ENCODE measurements at places on chromosomes 1 and 21.

GRCh38 chr1:206471415-206471801 is 1.1 kb downstream of the IKBKE start:
- no peak for DNase-seq

GRCh38 chr1:210332719-210333398 is 4.2 kb downstream of the HHAT start:
- DNase-seq: peak; percentile 35

- DNase-seq: no peak
Measured at GRCh38 chr1:29944253-29944905, 708.1 kb downstream of the PTPRU start.

DNA sequence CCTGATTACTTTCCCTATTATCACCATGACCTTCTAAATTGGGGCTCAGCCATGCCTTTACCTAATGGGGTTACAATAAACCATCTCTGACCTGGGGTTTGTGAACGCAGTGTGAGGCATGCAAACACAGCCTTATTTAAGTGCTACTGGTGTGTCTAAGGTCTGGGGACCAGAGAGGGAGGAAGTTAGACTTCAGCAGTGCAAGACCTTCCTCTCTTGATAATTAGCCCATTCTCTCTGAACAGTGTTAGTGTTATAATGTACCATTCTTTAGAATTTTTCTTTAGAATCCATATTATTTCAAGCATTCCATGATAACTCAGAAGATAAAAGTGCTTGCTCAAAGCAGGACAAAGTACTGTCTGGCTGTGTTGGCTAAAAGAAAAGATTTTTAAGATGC is 10.5 kb upstream of the LRRC8D start:
- no peak for DNase-seq

DNA sequence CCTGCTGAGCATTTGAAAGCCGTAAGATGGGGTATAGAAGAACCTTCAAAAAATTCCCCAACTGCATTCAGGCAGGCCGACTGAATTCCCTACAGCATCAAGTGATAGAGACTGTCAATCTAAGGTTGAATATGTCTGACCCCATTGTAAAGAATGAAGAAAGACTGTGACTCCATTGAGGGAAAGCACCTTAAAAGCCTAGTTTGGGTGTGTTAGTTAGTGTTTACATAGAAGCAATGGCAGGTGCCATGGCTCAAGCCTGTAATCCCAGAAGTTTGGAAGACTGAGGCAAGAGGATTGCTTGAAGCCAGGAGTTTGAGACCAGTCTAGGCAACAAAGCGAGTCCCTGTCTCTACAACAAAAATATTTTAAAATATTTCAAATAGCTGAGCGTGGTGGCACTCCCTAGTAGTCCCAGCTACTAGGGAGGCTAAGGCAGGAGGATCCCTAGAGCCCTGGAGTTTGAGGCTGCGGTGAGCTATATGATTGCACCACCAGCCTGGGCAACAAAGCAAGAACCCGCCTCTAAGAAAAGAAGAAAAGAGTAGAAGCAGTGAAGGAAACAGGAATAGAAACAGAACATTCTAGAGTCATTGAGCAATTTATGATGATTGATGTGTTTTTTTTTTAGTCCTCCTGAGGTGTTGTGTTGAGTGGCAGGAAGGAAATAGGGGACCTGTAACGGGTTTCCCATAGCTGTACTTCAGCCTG is 15.4 kb downstream of the POLR3GL start:
- no peak for DNase-seq

GRCh38 chr1:40742363-40743061 is 41.1 kb upstream of the KCNQ4 start:
- DNase-seq: no peak

- no peak for DNase-seq
Measured at GRCh38 chr1:210482945-210483617, 154.4 kb downstream of the HHAT start.

DNA sequence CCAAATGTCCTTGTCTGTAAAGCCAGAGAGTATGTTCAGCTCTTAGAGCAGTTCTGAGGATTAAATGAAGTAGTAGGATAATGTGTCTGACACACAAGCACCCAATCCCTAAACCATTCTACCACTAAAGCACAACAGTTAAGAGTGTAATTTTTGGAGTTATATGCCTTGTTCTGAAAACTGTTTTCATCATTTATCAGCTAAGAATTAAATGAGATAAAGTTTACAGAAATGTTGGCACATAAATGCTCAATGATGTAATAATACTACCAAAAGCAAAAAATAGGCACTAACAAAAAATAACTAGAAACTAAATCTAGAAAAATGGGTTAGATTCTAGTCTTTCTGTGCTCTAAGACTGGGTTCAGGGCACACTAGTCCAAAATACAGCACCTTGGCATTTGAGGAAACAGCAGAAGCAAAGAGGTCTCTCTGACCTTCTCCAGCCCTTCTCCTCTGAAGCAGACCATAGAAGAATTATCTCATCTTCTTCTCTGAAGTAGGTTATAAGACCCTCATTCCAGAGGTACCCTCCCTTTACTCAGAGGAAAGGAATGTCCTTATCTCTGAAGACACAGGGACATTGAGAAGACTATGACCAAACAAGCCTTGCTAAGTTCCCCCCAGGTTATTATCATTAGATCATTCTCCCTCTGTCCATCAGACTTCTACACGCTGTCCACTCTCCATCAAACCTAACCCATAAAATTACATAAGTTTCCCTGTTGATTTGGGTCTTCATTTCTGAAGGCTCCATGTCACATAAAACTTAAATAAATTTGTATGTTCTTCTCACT is 20.6 kb downstream of the ABL2 start:
- DNase-seq: no peak

DNA sequence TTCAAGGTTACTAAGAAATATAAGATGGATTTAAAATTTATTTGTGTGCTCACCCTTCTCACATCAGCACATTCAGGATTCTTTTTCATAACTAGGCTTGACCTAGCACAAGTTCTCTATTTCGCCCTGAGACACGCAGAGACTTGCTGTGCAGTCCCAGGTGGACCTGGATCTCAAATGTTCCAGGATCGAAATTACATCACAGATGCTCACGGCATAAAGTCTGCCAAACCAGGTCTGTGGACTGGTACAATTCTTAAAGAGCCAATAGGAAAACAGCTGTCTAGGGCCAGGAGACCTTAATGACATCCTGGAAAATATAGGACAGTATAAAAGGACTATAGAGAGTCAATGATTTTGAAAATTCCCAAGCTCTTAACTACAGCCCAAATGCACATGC is 2.2 kb downstream of the PGBD5 start:
- no peak for DNase-seq

DNA sequence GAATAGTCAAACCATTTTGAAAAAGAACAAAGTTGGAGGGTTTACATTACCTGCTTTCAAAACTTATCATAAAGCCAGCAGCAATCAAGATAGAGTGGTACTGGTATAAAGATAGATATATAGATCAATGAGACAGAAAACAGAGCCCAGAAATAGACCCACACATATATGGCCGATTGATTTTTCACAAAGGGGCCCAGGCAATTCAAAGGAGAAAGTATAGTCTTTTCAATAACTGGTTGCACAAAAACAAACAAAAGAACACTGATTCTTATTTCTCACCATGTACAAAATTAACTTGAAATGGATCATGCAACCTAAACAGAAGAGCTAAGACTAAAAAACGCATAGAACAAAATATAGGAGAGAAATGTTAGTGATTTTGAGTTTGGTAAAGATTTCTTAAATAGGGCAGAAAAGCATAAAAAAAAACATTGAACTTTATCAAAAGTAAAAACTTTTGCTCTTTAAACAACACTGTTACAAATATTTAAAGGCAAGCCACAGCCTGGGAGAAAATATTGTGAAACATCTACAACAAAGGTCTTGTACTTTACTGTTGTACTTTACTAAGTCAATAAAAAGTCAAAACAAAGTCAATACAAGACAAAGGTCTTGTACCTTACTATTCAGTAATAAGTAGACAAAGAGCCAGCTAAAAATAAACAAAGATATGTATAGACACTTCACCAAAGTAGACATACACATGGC is 50.2 kb downstream of the ST3GAL3 start:
- DNase-seq: no peak

DNA sequence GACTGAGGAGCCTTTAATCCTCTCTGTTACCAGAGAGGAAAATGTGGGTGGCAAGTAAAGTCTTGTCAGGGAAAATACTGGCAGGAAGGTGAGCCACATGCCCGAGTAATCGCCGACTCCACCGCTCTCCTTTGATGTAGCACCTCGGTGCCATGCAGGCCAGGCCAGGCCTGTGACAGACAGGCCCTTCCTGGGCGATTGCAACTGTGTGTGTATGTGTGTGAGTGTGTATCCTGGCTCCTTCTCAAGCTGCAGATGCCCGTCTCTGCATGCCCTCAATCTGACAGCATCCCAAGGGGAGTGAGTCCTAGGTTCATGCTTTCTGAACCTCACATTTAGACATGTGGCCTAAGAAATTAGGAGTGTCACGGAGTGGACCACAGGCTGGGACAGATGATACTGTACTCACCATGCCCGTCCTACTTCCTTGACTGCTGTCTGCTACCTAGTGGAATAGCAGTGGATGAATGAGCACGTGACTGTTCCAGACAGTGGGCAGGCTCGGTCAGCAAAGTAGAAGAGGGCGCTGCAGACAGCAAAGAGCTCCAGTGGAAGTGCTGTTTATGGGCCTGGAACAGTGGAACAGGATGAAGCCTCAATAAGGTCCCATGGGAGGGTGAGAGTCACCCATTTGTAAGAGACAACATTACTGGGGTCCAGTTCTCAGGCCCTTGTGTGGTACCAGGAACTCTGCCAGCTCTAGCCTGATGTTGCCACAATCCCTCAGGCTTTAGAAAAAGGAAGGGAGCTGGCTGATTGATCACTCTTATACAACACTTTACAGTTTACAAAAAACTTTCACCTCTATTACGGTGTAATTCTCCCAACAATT is 25.3 kb downstream of the SERTAD4 start:
- DNase-seq: no peak

DNA sequence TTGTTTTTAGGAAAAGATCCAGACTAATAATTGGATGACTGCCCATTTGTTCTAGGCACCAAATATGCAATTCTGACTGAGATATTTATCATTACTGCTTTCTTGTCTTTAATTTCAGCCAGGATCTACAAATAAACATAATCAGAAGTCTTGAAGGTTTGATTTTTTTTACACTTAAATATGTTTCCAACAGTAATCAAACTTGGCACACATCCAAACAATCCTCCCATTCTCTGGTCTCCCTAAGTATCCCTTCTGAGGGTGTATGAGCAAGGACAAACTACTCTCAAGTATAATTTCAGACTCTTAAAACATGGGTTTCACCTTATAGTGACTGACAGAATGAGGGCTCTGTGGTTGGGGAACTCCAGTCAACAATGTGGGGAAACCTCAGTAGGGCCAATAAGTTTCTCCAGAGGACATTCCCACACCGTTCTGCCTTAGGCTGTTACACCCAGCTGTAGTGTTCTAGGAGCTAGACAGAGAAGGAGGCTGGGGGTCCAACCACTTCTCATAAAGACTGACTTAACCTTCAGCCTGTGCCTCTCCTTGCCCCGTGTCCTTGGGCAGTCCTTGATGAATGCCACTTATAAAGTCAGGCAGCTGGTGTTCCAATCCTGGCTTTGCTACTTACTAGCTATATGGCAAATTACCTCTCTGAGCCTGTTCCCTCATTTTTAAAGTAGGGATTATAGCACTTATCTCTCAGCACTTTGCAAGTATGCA is 1.5 kb upstream of the PALMD start:
- DNase-seq: no peak

DNA sequence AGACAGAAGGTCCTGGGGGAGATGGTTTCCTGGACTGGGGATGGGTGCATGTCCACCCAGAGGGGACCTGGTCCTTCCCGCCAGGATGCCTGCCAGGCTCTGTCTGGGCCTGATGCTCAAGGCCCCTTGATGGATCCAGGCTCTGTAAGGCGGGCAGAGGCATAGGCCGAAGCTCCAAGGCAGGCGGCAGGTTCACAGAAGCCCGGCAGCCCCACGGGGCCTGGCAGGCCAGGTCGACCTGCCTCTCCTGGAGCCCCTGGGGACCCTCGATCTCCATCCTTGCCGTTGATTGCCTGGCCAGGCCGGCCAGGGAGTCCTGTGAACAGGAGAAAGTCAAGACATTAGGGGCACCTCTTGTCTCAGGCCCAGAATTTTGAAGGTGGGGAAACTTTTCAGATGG is 16.0 kb downstream of the COL9A2 start:
- DNase-seq: no peak

GRCh38 chr1:64898107-64898861 is 68.1 kb downstream of the JAK1 start:
- no peak for DNase-seq

GRCh38 chr1:192140382-192140781 is 17.9 kb upstream of the RGS18 start:
- DNase-seq: no peak

DNA sequence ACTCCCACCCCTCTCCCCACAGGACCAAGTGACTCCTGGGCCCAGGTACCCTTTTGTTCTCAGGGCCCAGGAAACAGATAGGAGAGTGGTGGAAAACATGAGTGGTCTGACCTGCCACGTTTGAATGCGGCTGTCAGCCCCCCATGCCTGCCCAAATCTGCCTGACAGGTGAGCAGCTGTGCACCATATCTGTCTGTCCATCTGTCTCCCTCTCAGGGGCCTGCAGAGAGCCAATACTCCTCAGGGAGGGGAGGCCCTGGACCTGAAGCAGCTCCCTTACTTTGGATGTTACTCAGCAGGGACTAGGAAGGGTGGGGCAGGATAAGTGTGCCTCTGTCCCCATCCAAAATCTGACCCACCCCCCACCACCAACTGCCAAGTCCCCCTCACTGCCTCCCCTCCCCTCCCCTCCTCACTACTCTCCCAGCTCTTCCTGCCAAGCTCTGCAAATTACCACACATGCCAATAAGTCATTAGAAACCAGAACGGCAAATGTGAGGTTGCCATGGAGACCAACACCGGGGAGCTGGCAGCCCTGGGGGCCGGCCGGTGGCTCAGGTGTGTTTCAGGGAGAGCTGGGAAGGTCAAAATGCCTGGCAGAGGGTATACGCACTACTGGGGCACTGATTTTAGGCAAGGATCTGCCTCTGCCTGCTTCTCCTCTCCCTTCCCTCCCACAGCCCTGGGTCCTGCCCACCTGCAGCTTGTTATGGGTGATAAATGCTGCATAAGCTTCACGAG is 11.5 kb downstream of the LRRN2 start:
- DNase-seq: no peak

- DNase-seq: no peak
Measured at GRCh38 chr1:240572328-240572727, 39.6 kb downstream of the GREM2 start.

DNA sequence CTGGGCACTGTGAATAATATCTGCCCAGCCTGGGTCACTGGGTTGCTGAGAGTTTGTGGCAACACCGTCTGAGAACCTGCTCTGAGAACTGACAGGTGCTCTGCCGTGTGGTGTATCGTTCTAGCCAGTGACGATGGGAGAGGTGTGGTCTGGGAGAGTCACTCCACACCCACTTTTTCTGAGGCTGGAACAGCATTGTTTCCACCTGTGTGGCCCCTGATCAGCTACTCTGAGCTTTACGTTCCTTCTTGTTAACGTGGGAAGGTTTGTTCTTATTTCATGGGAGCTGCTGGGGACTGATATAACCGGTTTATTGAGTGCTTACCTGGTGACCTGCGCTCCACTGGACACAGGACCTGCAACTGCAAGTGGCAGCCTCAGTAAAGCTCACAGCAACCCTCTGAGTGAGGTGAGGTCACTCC is 34.8 kb upstream of the TENT5C start:
- DNase-seq: no peak

- no peak for DNase-seq
Measured at GRCh38 chr1:40626383-40626770, 39.1 kb downstream of the RIMS3 start.

GRCh38 chr1:154759793-154760192 is 110.3 kb downstream of the KCNN3 start:
- DNase-seq: no peak

GRCh38 chr1:47971385-47972160 is 25.6 kb downstream of the TRABD2B start:
- no peak for DNase-seq

GRCh38 chr1:9990944-9991343 is 6.1 kb upstream of the RBP7 start:
- no peak for DNase-seq

Measured in T-cell (primary cell).